ENCODE measurements at places on chromosomes 7 and 10.

DNA sequence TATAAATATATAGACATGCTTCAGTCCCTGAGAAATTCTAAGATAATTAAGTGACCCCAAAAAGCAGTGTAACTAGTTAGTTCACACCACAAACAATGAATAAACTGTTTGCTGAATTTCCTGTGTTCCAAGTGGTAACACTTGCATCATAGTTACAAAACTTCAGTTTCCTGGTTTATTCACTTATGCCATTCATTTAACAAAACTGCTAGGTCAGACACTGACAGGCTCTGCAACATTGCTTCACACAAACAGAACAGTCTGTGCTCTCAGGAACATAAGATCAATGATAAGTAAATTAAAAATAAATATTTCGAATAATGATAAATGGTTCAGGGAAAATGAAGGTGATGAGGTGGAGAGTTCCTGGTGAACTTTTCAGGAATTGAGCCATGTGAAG, 133.3 kb upstream of the NAMPT start:
- DNase-seq = no peak

- no peak for DNase-seq
Observed at GRCh38 chr7:38881947-38882684, 26.9 kb downstream of the VPS41 start.

DNA sequence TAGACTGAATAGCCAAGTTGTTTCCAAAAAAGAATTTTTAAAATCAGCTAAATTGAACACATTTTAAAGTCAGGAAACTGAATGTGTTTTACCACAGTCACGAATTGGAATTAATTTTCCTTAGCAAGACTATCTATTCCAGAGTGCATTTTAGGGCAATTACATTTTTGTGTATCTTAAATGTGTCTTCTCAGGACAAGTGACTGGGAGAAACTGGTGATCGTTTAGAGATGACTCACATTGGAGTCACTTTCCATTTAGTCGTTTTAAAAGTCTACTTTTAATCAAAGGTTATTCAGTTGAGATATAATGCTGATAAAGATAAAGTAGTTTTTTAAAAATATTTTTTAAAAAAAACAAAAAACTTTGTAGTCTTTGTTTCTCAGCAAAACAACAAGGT, 191.7 kb upstream of the SLC26A5 start:
- no peak for DNase-seq

DNA sequence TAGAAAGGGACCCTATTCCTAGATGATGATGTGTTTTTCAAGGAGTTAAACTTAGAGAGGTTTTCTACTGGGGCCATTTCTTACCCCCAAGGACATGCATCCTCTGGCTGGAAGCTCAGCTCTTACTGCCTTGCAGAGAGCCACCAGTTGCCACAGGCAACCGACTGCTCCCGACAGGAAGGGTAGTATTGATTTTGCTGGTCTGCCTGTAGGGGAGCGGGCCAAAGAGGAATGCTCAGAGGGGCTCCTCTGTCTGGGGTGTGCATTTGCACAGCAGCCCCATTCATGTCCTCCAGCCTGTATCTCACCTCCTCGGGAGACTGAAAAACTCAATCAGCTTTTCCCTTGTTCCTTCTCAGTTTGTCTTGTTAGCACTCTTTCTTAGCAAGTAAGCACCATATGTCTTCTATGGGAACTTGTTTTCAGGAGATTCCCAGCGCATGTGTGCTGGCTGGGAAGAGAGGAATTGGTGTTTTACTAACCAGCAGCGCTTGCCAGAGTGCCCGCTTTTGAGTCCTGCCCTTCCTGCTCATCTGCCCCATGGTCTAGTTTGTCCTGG, 739.0 kb upstream of the GALNT17 start:
- DNase-seq = no peak

- DNase-seq = peak; percentile 4
Observed at GRCh38 chr7:87599336-87599735, 1.3 kb downstream of the ABCB1 start.

DNA sequence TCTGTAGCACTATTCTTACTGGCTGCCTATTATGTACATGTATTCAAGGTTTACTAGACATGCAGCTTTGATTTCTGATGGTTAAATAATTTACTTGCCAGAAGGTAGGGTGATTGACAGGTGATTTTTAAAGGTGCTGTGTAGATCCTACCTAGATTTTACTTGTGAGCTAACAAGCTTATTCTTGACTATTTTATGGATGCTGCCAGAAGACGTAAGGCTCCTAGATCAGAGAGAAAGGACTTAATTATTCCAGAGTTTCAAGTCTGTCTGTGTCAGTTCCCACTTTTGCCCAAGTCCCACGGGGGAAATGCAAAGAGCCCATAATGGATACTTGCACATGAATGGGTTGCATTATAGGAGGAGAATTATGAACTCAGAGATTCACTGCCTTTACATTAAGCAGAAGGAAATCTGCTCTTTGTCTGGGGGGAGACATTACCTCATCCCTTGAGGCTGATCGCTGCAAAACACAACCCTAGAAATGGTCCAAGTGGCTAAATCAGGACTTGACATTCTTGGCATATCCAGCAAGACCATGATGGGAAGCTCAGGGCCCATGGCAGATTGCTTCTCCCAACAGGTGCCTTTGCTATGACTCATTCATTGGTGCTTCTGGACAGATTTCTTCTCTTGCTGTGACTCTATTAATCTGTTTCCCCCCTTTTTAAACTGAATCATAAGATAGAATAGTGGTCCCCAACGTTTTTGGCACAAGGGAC, 32.1 kb downstream of the GPR158 start:
- DNase-seq = no peak

GRCh38 chr10:123614888-123615287, 51.3 kb upstream of the GPR26 start:
- no peak for DNase-seq

- no peak for DNase-seq
Observed at GRCh38 chr7:65955718-65956117, 26.3 kb downstream of the GUSB start.

- DNase-seq = no peak
Observed at GRCh38 chr7:98354052-98354451, 46.8 kb downstream of the BAIAP2L1 start.
